ENCODE measurements at places on chromosomes 3 and 15.

- DNase-seq, result no peak
These were observed 36.6 kb upstream of the MTMR10 start for GRCh38 chr15:31027910-31028578.

DNA sequence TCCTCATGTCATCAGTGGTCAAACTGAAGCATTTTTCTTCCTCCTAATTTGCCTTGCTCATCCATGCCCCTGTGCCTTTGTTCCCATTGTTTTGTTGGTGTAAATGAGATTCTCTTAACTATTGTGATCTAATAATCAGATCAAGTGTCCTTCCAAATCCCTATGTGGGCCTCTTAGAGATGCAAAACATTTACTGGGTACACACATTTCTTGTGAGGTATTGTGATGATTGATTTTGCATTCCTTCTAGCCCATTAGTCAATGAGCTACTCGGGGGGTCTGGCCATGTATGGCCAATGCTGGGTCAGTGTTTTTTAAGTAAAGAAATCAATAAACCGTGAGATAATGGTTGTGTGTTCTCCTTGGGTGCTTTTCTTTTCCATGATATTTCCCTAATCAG, 580.4 kb downstream of the VGLL3 start:
- DNase-seq, result no peak

DNA sequence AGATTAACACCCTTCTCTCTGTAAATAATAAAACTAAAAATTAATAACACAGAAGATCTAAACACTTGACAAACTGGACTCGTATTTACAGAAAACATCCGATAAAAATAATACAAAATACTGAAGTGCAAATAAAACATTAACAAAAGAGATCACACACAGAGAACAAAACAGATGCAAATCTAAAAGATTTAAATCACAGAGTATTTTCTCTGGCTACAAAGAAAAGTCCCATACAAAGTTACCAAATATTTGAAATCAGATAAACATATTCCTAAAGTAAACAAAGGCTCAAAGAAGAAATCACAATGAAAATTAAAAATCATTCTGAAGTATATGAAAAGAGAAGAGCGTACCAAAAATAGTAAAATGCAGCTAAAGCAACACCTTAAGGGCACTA, 42.5 kb downstream of the TBL1XR1 start:
- DNase-seq, result no peak

DNA sequence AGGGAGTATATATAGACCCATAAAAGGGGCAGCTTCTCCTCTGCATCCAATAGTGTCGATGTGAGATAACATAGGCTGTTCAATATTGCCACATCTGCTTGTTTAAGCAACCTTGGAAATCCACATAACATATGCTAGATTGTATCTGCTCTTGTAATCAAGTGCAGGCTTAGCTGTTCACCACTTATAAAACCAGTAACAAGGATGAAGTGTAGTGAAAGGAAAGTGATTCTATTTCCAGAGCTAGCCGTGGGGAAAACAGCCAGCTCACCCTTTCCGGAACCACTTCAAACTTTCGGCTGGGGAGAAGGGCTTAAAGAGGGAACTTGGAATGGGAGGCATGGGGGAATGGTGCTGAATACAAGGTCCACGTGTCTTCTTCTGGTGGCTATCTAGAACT, 204.0 kb downstream of the TAFA4 start:
- DNase-seq, result no peak

DNA sequence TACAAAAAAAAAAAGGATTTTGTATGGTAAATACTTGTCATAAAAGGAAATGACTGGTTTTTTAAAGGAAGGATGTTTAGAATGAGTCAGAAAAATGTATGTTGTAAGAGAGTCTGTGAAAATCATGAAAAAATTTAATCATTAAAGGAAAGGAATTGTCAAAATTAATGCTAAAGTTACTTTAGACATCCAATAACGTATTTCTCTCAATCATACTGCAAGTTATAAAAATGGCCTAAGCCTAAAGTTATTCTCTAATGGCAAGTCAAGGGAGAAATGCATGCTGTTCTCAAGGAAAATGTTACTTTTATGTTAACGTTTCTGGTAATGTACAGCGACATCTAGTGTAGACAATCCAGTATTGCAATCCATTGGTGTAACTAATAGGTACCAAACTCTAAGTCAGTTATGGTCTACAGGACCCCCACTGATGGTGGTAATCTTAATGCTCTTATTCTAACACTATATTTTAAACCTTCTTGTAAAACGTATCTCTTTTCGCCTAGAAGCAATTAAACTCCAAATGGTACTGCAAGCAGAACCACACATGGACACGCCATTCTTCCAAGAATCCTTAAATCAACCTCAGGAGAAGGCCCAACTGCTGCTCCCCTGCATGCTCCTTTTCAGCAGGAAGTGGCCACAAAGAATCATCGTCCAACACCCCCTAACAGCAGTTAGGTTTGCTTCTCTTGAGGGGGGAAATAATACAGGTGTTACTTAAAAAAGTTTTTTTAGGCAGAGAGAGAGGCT, 35.2 kb downstream of the NCEH1 start:
- peak; percentile 71 for DNase-seq

GRCh38 chr15:88803241-88803919, at the start of gene ACAN:
Gene ACAN, plus strand, starts transcription at chr15:88803436. Its CDS starts 32,771 bp downstream, at chr15:88836207.
- DNase-seq, result peak; percentile 24

GRCh38 chr3:195753581-195753980, 32.8 kb downstream of the MUC20 start:
- DNase-seq, result no peak

DNA sequence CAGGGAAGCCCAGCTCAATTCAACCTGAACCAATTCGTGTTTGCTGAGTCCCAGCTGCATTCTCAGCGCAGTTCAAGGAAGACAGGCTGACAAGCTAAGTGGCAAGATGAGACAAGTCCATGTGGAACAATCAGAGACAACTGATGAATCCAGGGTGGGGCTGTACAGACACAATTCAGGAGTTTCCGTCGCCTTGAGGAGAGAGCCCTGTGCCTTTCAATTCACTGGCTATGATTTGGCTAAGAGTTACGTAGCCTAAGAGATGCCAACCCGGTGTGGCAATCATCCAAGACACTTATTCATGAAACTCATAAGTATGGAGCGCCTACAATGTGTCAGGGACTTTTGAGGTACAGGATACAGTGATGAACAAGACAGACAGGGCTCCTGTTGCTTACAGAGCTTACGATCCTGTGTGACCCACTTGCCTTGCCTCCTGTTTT, 15.5 kb upstream of the ZBED2 start:
- no peak for DNase-seq

DNA sequence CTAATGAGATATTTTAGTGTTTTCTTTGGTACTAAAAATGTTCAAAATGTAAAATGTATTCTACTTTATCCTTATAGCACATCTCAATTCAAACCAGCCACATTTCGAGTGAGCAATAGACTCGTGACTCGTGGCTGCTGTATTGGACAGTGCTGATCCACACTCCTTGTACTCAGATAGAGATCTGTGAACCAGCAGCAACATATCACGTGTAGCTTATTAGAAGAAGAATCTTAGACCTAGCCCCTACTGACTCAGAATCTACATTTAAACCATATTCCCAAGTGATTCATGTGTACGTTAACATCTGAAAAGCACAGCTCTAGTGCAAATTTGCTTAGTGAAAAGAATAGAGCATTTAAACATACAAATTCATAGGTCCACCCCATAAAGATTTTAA, 130.9 kb downstream of the IL1RAP start:
- no peak for DNase-seq

- DNase-seq, result no peak
These were observed 300.7 kb upstream of the SATB1 start for GRCh38 chr3:18725668-18726407.

DNA sequence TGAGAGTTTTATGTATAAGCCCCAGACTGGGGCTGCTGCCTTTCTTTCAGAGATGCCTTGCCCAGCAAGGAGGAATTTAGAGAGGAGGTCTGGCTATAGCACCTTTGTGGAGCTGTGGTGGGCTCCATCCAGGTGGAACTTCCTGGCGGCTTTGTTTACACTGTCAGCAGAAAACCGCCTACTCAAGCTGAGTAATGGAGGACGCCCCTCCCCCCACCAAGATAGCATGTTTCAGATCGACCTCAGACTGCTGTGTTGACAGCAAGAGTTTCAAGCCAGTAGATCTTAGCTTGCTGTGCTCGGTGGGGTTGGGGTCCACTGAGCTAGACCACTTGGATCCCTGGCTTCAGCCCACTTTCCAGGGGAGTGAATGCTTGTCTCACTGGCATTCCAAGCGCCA, 155.6 kb downstream of the STXBP5L start:
- no peak for DNase-seq

DNA sequence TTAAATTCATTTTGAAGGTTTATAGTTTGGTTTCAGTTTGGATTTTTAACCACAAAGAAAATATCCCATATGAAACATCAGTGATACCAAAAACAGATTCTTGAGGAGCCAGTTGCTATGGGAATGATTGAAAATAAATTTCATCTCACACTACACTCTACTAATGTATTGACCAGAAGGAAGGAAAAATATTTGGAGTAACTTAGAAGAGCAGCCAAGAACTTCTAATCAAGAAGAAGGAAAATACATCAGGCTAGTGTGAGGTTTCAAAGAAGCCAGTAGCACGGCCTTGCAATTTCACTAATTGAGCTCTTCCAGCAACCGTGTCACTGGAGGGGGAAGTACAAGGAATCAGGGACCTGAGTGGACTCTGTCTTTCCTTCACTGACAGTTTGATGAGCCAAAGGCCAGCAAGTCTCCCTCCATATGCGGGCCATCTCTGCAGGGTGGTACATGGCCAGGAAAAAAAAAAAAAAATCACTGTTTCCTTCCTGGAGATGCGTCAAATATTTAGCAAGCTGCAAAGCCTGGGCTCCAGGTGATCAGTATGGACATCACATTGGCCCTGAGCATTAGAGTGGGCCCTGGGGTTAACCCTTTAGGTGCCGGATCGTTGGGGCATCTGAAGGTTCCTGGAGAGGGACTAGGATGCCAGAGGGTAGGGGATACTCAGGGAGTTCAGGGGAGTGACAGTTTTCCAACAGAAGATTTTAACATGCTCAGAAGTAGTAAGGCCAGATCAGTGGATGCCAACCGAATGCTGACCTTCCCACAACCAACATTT, 37.1 kb downstream of the SLC12A8 start:
- no peak for DNase-seq

GRCh38 chr3:171349392-171349791, 110.8 kb downstream of the TNIK start:
- no peak for DNase-seq

- no peak for DNase-seq
These were observed 53.7 kb upstream of the ST3GAL6 start for GRCh38 chr3:98709441-98709840.

GRCh38 chr3:194584320-194584776, 48.9 kb downstream of the TMEM44 start:
- DNase-seq, result no peak

- peak; percentile 1 for DNase-seq
These were observed 602.3 kb upstream of the SUCLG2 start for GRCh38 chr3:68256635-68257223.

GRCh38 chr3:183745300-183746098, 47.9 kb downstream of the YEATS2 start:
- peak; percentile 73 for DNase-seq

Measured in astrocyte of the hippocampus (primary cell).